ENCODE measurements at places on chromosomes 16 and 17.

DNA sequence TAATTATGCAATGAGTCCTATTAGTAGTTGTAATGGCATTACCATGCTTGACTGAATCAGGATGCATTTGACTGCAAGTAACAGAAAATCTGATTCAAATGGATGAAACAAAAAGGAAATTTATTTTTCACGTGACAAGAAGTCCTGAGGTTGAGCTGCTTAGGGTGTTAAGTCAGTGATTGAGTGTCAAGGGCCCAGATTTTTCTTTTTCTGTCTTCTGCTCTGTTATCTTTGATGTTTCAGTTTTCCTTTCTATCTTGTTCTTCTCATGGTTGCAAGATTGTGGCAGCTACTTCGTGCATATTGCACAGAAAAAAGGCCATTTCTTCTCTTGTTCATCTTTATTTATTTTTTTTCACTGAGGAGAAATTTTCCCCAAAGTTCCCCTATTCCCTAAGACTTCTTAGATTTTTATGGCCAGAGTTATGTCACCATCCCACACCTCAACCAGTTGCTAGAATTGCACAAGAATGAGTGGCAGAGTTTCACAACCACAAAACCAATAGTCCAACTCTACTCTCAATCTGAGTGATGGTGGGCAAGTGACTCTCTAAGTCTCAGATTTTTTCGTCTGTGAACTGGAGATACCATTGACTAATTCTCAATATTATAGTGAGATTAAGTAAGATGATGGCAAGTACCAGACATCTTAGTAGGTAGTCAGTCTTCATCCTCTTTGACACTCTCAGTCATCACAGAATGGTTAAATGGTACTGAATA is 15.7 kb upstream of the GPR139 start:
- DNase-seq, result no peak

DNA sequence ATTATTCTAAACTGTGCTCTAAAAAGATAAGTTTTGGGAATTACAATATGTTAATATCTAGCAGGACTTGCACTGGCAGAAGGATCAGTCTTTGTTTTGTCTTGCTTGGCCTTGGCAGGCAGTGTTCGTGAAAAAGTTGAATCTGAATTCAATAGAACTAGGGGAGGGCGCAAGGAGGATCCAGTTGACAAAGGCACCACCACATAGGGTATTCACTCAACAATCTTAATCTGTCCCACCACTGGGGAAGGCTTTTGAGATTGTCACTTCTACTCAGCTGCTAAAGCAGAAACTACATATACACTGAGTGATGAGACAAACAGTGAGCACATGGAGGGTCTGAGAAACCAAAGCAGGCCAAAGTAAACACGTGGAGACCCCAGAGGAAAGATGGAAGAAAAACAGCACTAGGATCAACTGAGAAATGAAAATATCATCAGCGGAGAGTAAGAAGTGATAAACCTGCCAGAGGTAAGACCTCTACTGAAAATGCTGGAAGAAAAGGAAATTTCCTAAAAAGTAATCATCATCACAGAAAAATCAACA is 2.4 kb downstream of the AMFR start:
- DNase-seq, result no peak

DNA sequence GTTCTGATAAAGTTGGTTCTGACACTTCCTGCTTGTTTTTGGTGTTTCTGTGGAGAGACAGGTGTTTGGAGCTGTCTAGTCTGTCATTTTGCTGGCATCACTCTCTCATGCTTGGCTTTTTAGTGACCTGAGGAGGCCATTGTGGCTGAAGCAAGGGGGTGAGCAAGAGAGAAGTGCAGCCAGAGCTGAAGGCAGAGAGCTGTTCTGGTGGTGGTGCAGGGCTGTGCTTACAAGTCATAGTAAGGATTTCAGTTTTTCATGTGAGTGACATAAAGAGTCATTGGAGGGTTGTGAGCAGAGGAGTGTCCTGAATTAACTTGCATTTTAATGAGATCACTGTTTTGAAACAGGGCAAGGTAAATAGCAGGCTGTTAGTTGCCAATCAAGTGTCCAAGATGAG is 97.5 kb downstream of the CHD9 start:
- DNase-seq, result no peak

GRCh38 chr17:1649844-1650501 is at the start of gene RILP:
Gene RILP, minus strand, starts transcription at chr17:1649866. Its CDS starts 62 bp downstream, at chr17:1649804.
- peak; percentile 73 for DNase-seq

DNA sequence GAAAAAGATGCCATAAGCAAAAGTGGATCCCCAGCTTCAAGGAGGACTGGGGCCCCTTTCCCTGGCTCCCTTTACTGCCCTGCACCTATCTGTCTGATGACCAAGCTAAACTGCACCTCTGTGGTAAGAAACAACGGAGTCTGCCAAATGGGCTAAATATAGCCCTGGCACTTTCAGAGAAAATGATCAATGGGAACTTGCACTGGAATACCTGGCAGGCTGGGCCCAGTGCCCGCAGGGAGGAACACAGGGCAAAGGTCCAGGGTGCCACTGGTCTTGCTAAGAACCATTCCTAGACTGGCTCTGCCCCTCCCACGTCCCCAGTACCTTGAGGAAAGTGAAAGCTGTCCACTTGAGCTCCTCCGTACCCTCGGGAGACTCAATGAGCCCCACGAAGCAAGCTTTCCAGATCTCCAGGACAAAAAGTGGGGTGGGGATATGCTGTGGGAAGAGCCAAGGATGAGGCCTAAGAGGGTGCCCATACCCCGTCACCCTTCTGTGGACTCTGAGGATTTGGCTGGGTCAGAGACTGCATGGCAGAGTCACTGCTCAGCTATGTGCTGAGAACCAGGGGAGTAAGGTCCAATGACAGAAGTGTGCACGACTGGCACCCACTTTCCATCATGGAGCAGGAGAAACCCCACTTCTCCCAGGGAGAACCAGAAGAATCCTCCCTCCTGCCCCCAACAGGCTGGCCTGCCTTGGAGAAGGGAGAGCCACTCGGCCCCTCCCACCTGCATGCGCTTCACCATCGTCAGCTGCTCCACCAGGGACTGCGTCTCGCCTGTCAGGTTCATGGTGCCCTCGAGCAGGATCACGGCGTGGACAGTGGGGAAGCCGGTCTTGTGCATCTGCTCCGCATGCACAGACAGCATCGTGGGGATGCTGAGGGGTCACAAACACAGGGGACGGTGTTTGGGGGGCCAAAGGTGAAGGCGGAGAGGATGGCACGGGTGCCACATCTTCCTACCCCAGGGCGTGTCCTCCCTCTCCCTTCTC is 17.4 kb downstream of the CSF3 start:
- DNase-seq, result no peak

GRCh38 chr17:81329927-81330883 is 35.1 kb upstream of the SLC38A10 start:
- no peak for DNase-seq

DNA sequence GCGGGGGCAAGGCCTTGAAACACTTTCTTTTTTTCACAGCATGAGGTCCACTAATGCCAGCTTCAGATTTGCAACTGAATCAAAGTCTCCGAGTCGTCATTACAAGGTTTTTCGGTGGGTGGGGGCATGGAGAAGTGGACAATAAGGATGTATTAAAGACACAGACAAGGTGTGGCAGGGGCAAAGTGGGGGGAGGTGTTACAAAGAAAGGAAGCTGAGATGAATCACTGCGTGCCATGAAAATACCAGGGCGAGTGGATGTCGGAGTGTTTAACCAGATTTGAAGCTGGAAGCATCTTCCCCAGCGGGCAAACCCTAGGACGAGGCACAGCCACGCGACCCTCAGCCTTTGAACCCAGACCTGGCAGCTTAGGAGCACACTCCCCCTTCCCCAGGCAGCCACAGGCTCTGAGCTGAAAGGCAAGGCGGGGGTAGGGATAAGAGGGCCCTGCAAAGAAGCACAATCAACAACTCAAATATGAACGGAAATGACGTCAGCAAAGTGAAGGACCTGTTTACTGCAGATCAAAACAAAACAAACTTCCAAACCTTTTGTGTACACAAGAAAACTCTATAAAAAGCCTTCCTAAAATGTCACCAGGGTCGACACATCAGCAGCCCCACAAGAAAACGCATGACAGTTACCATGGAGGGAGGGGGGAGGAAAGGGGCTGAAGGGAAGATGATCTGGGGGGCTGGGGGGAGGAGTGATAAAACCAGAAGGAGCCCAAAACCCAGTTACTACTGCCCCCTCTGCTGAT is 5.6 kb upstream of the ZFHX3 start:
- DNase-seq, result no peak

DNA sequence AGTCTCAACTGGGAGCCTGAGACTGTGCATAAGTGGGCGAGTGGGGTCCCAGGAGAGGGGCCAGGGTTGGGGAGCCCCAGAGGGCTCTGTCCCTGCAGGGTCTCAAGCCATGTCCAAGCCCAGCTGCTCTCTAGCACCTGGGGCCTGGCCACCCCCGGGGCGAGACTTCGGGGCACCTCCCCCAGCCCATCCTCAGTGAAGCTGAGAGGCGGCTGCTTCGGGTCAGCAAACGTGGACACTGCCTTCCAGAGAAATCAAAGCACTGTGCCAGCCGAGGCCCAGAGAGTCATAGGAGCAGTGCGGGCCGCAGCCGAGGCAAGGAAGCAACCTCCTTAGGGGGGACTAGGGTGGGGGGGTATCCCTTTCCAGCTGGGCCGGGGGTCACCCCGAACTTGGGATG is 77.5 kb downstream of the ENGASE start:
- no peak for DNase-seq

GRCh38 chr16:72467157-72467759 is 295.3 kb upstream of the PMFBP1 start:
- no peak for DNase-seq

- DNase-seq, result no peak
These were observed 640.1 kb upstream of the CDH8 start for GRCh38 chr16:62676306-62676705.

DNA sequence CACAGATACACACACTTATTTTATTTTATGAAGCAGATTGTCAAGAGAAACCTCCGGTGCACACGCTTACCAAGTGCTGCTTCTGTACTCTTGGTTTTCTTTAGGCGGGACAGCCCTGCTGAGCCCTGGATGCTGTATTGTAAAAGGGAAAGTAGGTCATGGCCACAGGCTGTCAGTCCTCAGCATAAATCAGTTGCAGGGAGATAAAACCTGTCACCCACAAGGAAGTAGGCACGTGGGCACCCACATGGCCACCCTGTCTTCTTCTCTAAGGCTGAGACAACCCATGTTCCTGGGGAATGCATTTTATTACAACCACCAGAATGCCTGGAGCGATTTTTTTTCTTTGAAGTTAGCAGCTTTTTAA is 59.3 kb downstream of the ASIC2 start:
- no peak for DNase-seq

DNA sequence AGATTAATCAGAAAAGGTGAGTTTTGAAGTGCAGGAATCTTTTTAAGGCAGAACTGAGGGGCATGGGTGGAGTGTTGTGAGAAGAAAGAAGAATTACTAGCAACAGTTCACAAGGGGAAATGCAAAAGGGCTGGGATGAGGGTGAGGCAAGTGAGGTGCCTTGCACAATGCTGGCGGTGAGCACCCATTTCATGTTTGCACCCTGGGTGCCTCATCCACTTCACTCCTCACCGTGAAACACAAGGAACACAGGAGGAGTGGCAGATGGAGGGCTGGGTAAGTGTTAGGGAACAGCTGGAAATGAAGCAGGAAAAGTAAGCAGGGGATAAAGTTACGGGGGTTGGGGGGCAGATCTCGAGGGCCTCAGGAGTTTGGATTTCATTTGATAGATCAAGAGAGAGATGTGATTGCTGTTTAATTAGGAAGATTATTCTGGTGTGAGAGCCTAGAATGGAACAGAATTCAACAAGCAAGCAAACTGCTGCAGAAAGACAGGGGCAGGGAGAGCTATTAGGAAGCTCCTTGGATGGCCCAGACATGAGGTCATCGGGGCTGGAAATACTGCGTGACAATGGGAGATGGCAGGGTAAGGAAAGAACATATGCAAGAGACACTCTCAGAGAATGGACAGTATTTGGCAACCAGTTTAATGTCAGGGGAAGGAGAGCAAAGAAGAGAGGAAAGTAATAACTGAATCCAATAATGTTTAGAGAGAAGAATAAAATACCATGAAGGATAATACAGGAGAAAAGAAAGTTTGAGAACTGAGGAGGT is 8.3 kb upstream of the HEATR6 start:
- no peak for DNase-seq

- no peak for DNase-seq
These were observed 71.4 kb upstream of the ARL4D start for GRCh38 chr17:43327421-43327820.

DNA sequence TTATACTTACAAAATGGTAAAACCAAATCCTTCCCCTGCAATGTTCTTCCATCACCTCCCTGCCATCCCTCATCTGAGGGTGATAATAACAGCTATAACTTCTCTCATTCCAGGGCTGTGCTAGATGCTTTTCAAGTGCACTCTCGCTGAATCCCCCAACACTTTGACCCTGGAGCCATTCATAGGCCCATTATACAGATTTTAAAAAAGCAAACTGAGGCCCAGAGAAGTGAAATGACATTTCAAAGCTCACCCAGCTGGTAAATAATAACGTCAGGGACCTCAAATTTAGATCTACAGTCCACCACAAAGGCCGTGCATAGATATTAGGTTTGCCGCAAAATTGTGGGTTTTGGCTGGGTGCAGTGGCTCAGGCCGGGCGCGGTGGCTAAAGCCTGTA is 378.8 kb downstream of the SLC39A11 start:
- no peak for DNase-seq

DNA sequence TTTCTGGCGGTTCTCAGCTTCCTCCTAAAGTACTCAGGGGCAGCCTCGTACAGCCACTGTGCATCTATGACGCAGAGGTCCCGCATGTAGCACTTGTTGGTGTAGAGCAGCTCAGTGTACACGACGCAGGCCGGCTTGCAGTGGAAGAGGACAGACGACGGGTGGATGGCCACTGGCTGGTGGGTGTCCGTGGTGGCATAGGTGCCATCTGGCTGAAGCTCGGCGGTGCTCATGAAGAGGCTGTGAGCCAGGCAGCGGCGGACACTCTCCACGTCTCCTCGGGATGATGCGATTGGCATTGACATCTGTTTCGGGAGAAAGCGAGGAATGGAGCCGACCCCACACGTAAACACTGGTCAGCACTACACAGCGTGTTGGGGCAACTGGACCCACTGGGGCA is 5.3 kb upstream of the C1QBP start:
- no peak for DNase-seq

DNA sequence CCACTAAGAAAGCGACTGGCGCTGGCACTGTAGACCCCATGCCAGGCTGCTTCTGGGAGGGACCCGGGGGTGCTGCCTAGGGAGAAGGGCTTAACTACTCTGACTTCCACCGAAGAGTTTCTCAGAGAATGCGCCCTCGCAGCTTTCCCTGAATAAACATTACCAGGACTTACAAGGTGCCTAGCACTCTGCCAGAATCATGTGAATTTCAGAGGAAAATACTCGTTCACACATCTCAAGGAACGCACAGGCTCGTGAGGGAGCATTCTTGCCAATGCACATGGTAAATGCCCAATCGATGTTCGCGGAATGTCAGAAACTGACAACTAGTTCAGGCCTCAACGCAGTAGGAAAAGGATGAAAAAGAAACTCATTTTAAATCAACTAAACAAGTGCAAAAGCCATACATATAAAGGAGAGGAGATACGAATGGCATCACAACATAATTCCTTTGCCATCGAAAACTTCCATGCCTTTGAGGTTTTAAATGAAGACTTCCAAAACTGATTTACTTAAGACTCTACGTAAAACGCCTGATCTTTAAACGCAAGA is 999 bp downstream of the CMC2 start:
- no peak for DNase-seq

Data from type B pancreatic cell (in vitro differentiated cells).